ENCODE measurements at places on chromosomes 12 and 14.

- no peak for DNase-seq
Observed at GRCh38 chr14:28987516-28987915, 220.9 kb downstream of the FOXG1 start.

DNA sequence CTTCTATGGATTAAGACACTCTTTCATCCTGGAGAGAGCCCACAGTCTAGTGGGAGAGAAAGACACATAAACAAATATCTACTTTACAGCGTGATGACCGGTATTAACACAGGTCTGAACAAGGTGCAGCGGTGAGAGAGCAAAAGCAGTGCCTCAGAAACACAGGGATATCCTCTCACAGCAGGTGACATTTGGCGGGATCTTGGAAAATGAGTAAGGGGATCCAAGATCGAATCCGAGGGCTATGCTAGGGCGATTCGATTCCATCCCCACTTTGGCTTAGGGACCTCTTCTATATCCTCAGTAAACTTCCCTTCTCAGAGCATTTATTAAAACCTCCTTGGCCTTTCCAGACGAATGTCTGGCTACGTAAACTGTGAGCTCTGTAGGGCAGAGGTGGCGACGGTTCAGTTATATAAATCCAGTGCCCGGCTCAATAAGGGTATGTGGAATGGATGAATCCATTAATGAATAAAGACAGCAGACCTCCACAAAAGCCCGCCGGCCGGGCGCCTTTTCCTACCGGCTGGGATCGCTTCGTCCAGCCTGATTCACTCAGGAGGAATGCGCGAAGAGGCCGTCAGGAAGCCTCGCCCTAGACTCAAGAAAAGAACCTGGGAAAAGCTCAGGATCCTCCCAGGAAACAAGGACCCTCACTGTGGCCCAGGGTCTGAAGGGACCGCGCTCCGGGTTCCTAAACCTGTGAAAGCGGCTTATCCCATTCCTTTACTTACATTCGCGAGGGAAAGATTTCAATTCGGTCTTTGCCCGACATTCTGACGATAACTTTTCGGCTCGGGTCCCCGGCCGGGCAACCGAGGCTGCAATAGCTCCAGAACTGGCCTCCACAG is 455 bp downstream of the ATP6V1D start:
- DNase-seq: no peak

DNA sequence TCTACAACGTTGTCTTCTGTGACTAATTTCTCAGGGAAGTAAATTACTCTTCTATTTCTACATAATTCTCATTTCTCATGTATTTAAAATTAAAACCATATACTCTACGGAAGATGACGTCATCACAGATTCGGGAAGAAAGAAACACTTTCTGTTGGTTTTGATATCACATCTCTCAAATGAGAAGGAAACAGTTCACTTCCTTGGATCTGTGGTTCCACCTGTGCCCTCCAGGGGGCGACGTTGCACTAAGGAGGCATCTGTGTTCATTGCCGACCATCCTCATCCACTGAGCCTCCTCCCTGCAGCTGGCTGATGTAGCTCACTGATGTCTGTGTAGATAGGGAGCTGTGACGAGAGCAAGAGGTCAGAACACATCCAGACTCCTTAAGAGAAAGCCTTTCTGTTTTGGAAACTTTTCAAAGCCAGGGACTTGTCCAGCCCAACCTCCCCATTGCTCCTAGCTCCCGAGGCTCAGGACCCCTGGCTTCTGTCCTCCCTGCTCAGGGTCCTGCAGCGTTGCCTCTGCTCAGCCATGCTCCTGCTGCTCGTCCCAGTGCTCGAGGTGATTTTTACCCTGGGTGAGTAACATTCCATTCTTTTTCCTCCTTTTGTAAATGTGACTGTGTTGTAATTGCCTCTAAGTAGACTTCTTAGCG is 172.7 kb upstream of the OR4E1 start:
- peak; percentile 39 for DNase-seq

GRCh38 chr12:111505601-111506036 is 93.5 kb downstream of the ATXN2 start:
- DNase-seq: peak; percentile 7

DNA sequence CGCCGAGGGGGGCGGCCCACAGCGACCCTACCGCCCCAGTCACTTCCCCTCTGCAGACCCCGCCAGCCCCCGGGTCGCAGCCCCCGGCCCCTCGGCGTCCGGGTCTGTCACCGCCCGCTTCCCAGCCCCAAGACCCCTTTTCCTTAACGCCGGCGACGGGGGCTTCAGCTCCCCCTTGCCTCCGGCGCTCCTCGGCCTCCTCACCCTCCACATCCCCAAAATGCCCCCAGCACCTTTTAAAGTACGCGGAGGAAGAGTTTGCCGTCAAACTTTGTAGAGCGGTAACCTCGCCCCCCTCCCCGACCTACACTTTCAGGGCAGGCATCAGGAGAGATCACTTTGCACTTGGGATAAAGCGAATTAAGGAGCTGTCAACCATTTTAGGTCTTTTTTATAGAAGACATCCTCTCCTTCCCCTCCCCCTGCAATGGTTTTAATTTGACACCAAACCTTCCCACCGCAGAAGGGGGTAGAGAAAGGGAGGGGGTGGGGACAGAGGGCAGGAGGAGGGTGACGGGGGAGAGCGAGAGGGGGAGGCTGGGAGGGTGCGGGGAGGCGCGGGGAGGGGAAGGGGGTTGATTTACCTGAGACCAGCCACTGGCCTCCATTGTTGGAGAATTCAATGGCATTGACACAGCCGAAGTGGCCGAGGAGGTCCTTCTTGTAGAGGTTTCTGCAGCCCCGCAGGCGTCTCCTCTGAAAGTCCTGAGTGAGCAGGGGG is 578 bp downstream of the DCAF5 start:
- peak; percentile 66 for DNase-seq

GRCh38 chr12:55637467-55637866 is 775 bp downstream of the OR10P1 start:
- DNase-seq: peak; percentile 92

GRCh38 chr12:48388460-48388859 is 37.7 kb upstream of the ZNF641 start:
- no peak for DNase-seq

GRCh38 chr12:57952766-57953165 is 11.4 kb downstream of the ATP23 start:
- DNase-seq: no peak

DNA sequence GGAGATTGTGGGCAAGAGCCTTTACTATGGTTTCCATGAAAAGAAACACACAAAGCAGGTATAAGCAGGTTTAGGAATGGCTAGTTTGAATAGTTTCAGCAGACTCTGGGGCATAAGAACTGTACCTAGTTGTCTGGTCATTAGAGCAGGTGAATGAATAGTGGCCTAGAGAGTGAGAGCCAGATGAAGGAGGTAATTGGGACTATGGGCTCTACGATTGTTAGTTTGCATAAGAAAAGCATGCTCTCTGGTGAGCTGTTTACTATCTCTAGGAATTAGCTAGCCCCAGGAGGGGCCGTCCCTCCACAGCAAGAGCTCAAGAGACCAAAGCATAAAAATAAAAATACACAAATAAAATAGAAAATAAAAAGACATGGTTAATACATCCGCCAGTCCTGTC is 397.5 kb upstream of the GARIN6 start:
- DNase-seq: no peak

GRCh38 chr14:103547455-103547940 is 15.0 kb downstream of the BAG5 start:
- no peak for DNase-seq

DNA sequence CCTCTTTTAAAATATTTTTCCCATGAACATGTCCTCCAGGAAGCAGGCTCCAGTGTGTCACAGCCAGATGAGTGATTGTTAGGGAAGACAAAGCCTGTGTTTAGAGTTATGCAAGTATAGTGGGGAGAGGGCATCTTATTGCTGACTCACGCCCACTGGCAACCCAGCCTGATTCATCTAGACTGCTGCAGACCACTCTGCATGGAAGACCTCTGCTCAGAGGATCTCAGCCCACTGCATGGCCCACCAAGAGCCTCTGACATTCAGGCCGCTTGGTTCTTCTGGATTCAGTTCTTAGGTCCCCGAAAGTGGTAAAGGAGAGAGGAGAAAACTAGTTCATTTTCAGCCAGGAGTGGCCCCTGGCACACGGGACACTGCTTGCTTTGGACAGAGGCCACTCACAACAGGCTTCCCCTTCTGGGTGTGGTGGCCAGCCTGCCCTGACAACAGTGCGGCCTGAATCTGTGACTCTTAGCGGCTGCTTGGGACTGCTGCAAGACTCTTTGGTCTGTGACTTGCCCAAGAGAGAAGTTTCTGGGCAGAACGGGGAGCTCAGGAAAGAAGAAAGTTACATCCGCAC is 266.3 kb downstream of the ZFP36L1 start:
- DNase-seq: no peak

DNA sequence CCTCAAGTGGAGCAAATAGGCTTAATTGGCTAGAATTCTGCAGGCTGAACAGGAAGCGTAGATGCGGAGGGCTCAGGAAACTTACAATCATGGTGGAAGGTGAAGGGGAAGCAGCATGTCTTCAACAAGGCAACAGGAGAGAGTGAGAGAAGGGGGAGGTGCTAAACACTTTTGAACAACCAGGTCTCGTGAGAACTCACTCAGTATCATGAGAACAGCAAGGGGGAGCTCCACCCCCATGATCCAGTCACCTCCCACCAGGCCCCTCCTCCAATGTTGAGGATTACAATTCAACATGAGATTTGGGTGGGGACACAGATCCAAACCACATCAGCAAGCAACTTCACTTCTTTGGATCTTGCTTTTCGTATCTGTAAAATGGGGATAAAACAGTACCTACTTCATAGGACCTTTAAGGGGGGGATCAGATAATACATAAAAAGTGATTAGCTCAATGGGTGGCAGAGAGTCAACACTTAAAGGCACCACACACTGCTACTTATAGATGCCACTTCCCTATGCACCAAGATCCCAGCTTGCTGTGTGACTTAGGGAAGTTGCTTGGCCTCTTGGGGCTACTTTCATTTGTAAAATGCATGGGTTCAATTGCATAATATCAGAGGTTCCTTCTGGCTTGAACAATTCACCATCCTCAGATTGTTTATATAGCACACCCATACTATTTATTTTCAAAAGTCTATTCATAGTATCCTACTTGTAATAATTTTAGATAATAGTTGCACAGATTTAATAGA is 184.8 kb upstream of the RPH3A start:
- no peak for DNase-seq

DNA sequence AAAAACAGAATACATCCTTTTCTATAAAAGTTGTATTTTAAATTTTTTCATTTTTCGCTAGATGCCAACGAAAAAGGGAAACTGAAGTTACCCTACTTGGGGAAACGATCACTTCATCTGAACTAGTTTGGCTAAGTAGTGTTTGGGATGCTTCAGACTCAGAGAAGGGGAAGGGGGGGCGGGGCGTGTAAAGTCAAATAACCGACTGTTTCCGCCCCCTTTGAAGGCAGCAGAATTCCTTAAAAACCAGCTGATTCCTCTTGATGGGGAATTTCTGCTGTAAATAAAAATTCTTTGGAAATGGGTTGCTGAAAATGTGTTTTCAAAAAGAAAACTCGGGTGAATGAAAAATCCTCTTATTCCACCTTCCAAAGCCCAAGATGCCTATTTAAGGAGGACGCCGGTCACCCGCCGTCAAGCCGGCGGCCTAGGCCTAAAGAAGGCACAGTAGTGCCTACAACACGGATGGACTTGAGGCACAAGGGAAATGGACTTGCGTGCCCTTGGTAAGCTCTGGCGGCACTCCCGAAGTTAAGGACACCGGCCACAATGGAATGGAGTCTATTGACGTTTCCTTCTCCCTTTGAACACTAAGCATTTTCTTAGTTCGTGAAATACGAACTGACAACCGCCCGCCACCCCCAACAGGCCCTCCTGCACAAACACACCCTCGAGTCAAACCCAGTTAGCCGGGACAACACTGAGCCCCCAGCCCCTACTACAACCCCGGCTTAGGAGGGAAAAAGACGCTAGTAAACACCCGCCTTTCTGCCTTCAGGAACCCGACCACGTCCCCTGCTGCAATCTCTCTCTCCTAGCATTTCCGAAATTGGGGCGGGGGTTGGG is 1.9 kb downstream of the ATXN2 start:
- peak; percentile 35 for DNase-seq

- DNase-seq: no peak
Observed at GRCh38 chr14:46325157-46325556, 326.4 kb downstream of the RPL10L start.

- DNase-seq: no peak
Observed at GRCh38 chr12:116454950-116455447, 104.2 kb upstream of the MAP1LC3B2 start.

GRCh38 chr12:7180685-7181084 is 8.8 kb upstream of the PEX5 start:
- no peak for DNase-seq

DNA sequence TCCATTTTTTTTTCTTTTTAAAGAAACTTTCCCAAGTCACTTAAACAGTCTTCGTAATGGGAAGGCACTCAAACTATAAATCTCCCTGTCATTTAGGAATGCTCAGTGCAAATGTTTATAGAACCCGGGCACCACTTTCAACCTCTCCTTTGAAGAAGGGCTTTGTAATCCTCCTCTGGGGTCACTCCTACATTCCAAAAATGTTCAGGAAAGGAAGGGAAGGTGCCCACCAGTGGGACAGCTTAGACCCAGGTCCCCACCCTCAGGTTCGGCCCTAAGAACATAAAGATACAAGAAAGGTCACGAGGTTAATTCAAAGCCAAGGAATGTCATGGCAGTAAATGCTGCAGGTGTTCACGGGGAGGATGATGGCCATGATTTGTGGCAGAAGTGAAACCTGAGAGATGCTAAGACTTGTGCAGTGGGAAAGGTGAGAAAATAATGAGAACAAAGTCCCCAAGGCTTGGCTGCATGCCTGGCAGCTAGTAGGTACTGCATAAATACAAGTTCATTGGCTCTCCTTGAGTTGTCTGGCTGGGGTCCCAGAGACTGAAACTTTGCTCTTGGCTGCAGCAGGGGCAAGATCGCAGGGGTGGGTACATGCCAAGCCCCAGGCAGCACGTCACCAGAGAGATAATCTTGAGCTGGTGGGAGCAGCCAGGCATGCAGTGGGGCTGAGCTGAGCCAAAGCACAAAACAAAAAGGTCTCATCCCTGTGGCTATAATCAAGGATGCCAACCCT is 21.1 kb downstream of the KRT18 start:
- no peak for DNase-seq

DNA sequence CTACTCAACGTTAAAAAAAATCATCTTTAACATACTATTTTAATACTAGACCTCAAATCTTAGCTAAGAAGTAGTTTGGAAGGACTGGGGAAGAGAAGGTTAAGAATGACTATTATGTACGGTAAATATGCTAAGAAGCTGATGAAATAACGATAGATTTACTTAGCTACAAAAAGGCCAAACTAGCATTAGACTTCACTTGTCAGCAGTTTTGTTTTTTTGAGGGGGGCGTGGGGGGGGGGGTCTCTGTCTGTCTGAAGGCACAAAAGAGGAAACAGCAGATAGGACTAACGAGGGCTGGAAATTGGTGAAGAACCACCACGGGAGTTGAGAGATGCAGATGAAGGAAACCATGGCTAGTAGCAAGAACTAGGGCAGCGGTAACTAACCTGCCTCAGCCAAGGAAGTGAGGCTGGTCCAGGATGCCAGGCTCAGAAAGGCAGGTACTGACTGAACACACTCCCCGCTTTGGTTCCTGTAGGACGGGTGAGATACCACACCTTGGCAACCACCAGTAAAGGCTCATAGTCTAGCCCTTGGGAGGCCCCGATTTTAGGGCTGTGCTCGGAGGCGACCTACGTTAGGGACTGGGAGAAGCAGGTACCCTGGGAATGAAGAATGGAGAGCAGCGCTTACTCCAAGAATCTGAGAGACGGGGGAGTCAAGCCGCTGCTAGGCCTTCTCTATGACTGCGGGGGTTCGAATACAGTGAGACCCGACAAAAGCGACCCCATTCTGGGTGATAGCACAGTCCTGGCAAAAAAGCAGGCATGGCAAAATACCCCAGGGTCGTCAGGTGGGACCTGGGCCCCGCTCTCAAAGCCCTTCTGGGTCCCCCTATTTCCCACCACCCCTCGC is 675 bp downstream of the NEDD8 start:
- no peak for DNase-seq
